OCI-M1 (cell line): ENCODE measurements at places on chromosomes 3 and 15.

DNA sequence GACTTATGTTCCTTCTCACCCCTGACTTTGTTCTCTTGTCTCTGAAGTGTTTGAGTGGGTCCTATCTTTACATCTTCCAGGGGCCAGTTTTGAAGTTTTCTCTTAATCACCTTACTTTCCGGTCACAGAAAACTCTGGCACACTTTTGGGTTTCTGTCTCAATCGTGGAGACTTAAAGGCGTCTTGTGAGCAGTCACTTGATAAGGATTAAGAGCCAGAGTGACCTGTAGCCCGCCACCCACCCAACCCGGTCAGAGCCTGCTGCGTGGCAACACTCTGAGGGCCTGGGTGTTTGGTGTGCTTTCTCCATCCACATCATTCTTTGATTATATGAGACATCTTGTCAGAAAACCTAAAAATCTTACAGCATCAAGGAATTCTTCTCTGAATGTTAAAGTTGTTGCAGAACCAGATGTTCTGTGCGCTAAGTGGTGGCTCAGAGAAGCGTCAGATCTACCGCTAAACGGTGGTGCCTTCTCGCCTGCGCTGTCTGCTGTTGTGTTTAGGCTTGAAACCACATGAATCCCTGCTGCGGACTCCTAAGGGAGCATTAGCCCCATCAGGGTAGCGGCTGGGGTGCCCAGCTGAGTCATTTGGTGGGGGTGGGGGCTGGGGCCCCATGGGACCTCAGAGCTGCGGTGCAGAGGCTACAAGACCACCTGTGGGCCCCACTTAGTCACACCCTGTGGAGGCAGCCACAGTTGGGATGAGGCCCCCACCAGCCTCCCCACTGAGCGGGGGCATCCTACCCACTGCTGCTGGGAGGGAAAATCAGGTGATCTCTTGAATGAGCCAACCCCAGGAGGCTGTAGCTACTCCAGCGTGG, 158.7 kb upstream of the BHLHE40 start:
- DNase-seq, result no peak

DNA sequence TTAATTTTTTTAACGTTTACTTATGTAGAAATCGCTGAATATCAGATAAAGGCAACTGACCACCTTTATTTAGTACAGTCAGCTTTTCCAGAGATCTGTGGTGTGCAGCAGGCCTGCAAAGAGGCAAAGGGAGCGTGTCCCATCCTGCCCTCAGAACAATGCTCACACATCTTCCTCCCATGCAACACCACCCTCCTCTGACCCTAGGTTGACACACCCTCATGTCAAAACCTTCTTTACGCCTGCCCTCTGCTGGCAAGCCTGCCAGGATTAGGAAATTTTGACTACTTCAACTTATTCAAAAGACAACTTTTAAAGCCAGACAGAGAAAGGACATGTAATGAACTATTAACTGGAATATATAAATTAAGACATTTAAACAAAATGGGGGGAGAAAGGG, 513.7 kb downstream of the FOXP1 start:
- peak; percentile 57 for DNase-seq

DNA sequence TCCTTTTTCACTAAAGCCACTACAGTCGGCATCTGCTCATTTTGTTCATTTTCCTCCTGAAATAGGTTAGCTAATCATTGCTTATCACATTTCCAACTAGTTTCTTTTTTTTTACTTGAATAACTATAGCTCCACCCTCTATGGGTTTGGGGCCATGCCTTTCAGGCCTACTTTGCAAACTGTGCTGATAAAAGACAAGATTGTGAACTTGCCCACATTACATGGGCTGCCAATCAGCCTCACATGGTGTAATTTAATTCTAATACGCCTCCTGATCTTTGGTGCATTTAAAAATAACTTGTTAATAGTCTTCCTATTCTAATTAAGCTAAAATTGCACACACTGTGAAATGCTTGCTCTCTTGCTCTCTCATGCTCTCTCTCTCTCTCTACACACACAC, 90.5 kb downstream of the TGFBR2 start:
- DNase-seq, result peak; percentile 73

- DNase-seq, result no peak
These were observed 5.5 kb downstream of the CD47 start for GRCh38 chr3:108085370-108085769.

GRCh38 chr3:184347321-184348056, 10.1 kb downstream of the FAM131A start:
- DNase-seq, result peak; percentile 79

GRCh38 chr15:85010071-85010385, 28.4 kb downstream of the PDE8A start:
- DNase-seq, result no peak

DNA sequence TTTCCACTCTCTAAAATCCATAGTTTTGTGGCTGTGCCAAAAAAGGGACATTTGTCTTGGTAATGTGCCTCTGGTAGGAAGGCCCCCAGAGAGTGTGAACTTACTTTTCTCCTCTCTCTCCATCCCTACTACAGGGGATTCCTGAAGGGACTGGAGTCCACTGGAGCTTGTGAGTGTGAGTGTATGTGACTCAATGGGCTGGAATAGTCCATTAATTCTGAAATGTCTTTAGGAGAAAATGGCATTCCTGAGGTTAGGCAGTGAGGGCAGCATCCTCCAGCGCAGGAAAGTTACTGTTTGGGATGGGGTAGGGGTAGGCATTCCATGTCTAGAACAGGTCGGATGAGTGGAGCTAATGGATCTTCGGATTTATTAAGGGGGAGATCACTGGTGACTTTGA, 59.8 kb upstream of the CACNA2D3 start:
- DNase-seq, result no peak

- DNase-seq, result no peak
These were observed 18.3 kb upstream of the TMEM158 start for GRCh38 chr3:45244356-45244755.
